ENCODE measurements at places on chromosomes 5 and 9.

DNA sequence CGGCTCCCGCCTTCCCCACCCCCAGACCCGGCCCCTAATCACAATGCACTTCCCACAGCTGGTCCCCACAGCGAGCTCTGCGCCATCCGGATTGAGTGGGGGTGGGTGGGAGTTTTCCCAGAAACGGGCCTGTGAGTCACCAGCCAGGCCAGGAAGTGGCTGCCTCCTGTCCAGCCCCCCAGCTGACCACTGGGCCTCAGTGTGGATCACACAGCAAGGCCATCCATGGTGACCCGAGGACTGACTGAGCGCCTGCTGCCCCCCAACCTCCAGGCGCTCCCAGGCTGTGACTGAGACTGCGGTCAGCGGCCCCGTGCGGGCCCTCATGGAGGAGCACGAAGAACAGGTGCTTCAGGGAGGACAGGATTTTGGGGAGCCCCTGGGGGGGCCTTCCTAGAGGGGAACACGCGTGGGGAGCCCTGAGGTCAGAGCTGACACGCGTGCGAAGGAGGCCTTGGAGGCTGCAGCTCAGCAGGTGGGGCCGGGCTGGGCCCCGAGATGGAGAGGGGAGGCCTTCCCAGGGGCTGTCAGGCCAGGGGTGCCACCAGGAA, 48.3 kb upstream of the EGFL7 start:
- DNase-seq: peak; percentile 89

- no peak for DNase-seq
Observed at GRCh38 chr5:143214890-143215289, 188.6 kb downstream of the NR3C1 start.

- no peak for DNase-seq
Observed at GRCh38 chr9:105176194-105176593, 68.3 kb upstream of the SLC44A1 start.

GRCh38 chr5:6659941-6660684, 26.9 kb downstream of the SRD5A1 start:
- DNase-seq: no peak

DNA sequence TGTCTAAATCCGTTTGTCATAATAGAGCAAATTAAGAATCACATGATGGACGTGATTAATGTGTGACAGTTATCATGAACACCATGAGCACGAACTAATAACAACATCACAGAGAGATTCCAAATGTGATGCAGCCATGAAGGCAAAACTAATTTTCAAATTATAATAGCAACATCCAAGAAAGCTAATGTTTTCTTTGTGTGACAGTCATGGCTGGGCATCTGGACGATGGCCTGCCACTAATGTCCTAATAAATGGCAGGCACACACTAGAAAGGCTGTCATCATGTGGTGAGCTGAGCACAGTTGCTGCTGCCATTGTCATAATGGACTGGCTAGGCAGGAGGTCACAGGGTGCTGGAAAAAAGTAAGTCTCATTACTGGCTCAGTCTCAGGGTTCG, 280.0 kb upstream of the EFNA5 start:
- DNase-seq: no peak

DNA sequence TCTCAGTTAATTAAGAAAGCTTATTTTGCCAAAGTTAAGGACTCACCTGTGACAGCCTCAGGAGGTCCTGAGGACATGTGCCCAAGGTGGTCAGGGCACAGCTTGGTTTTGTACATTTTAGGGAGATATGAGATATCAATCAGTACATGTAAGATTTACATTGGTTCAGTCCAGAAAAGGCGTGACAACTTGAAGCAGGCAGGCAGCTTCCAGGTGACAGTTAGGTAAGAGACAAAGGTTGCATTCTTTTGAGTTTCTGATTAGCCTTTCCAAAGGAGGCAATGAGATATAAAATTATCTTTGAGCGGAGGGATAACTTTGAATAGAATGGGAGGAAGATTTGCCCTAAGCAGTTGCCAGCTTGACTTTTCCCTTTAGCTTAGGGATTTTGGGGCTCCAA, 47.8 kb downstream of the SLC1A1 start:
- no peak for DNase-seq

DNA sequence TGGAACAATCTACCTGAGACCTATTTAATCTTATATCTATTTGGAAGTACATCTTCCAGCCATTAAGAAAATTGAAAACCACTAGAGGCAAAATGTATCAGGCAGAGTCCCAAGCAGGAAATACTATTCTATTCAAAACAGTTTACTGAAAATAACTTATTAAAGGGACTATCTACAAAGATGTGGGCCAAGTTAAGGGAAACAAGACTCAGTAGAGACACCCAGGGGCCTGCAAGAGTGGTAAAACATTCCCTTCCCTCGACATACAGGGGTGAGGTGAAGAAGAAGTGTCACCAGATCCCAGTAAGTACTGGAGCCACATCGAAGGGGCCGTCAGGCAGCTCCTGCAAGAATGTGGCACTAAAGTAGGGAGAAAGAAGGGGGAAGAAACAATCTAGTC, 12.1 kb upstream of the NRG2 start:
- no peak for DNase-seq

GRCh38 chr9:108163321-108164005, 673.9 kb upstream of the KLF4 start:
- DNase-seq: peak; percentile 40

DNA sequence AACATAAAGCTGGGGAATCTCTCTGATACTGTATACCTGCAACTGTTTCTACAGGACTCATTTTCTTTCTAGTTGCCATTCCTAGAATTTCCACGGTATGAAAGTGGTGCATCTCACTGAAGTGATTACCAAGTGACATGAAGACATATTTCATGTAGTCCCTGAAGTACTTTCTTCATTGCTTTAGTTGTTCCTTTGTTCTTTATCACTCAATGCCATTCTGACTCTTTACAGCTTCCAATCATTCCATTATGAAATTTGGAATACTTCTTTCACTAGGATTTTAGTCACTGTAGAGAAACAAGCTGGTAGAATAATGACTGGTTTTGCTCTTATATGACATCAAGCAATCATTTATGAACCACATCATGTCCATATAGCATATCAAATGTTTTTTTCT, 645.1 kb downstream of the CDH18 start:
- DNase-seq: no peak

Measured in EH (cell line).